ENCODE measurements at places on chromosomes 12 and 14.

DNA sequence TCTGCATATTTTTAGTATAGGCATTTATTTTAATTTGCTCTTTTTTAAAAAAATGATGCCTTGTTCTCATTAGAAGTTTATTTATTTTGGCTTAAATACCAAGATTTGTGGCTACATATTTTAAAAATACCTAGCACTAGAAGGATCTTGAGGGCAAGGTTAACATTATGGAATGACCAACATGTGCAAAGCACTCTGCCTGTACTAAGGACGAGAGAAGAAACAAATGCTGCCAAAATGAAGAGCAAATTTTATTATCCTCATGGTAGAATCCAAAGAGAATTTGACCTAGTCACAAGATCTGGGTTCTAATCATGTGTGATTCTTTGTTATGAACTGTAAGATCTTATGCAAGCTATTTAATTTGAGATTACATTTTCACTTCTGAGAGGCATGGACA lies 2.8 kb downstream of the CAND1 start:
- DNase-seq = no peak

- DNase-seq = no peak
Observed at GRCh38 chr12:64691795-64692583, 67.2 kb downstream of the GNS start.

- no peak for DNase-seq
Observed at GRCh38 chr12:75414671-75415070, 23.8 kb downstream of the GLIPR1L2 start.

GRCh38 chr12:57190821-57191220 lies 25.8 kb upstream of the NXPH4 start:
- DNase-seq = no peak

DNA sequence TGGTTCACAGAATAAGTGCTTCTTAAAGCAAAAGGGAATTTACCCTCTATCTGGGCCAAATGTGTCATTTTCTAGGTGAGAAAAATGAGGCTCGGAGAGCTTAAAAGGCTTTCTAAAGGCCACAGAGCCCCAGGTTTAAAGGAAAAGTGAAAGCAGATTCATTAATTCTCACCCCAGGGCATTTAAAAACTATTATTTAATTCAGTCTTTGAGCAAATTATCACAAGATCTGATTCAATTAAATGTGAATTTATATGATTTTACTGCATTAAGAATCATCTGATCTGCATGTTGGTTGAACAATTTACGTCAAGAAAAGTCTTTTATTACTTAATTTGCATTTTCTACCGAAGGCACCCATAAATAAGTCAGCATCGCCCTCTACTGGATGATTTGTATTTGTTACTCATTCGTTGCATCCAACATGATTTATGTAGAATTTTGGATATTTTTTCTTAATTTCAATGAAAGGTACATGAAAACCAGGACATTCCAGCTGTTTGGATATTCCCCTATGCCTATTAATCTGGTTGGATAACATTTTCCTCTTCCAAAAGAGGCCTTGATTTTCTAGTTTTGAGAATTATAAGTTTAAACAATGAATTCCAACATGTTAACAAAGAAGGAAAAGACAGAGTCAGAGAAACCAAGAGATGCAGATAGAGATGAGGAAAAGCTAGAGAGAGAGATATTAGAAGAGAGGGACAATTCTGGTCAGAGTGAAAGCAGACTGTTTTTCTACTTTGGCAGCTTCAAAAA lies 19.1 kb upstream of the DHRS7 start:
- DNase-seq = peak; percentile 60

DNA sequence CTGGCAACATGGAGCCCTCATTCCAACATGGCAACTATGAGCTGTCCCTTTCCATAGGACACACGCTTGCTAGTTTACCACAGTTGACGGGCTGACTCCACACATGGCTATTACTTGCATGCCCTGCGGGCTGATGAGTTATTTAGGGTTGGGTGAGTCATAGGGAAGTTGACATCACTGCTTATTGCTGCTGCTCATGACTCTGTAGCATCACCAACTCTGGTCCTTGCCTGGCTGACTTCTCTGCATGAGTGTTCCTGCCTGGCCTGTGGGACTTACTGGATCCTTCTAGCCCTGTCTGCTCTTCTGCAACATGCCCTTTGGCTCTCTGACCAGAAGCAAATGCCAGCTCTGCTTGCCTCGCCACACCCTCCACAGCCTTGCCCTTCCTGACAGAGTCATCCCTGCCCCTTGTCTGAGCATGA lies 199.5 kb downstream of the ANO6 start:
- no peak for DNase-seq

DNA sequence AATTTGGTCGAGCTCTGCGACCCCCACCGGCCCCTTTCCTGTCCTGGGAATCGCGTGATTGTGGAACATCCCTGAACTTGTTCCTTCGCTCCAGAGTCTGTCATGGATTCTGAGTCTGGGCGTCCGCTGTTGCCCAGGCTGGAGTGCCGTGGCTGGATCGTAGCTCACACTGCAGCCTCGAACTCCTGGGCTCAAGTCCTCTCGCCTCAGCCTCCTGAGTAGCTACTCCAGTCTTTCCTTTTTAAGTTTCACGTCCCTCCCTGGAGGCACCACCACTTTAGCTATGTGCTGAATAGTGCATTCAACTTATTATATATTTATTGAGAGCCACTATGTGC lies 698 bp downstream of the ACOT6 start:
- peak; percentile 19 for DNase-seq

All from HT-29 (cell line).